ENCODE measurements at places on chromosomes 13 and 19. TPM values are rescaled to one million over a fixed set of nuclear protein-coding genes. Genes with fewer than 3 reads are reported as not detected.

KCNJ14 gene
- total RNA-seq, result 0.50 TPM

DNA sequence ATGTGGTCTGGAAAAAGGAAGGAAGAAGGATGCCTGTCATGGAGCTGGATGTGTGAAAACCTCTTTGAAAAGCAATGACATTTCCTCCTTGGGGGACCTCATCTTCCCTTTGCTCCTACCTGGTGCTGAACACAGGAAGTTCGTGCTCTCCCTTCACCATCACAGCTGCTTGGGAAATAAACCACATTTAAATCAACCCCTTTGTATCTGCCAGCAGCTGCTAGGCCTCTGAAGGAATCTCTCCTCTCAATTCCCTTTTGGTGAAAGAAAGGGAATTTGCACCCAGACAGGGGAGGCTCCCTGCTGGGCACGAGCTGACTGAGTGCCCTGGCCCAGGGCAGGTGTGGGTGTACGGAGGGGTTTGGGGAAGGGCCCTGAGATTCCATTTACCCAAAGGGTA lies 437.7 kb downstream of the TSHZ3 start:
- H3K4me3 ChIP-seq, result no peak overlapping the region
- H3K27ac ChIP-seq, result no peak overlapping the region
- DNase-seq, result no peak

LYL1 gene
- total RNA-seq, result under 0.01 TPM

DNA sequence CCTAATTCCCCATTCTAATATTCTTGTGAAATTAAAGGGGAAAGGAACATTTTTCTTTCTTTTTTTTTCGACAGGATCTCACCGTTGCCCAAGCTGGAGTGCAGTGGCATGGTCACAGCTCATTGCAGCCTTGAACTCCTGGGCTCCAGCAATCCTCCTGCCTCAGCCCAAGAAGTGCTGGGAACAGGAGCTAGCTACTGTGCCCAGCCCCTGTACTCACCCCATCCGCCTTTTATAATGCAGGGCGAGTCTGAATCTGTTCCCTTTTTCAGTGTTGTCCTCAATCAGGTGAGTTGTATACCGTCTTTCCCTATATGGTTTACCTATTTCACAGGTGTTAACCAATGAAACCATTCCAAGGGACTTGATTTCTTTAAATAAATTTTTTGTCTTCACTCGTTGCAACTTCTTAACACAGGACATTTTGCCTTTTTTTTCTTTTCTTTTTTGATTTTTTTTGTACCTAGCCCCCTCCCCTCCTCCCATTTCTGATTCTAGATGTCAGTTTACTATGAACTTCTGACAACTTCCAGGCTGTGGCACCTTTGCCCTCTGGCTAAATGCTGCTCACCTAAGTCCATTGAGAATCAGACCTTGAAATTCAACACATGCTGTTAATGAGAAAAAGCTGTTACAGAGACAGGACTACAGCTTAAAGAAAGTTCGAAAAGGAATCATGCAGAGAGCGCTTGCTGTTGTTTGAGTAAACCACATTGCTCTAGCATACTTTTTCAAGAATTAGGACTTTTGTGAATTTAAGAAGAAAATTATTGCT lies 562.1 kb upstream of the KLF12 start:
- H3K36me3 ChIP-seq, result no peaks in the 10 kb centered on the region
- no peaks in the 10 kb centered on the region for H3K27me3 ChIP-seq
- no peak for DNase-seq
- no peaks in the 10 kb centered on the region for H3K4me1 ChIP-seq

GRCh38 chr13:42275098-42275471 lies 3.1 kb downstream of the AKAP11 start:
- H3K4me1 ChIP-seq, result peaks cover 2% of the 10 kb centered on the region
- H3K27me3 ChIP-seq, result no peaks in the 10 kb centered on the region
- H3K27ac ChIP-seq, result no peak overlapping the region
- H3K36me3 ChIP-seq, result no peaks in the 10 kb centered on the region
- no peak for DNase-seq
- no peak overlapping the region for H3K4me3 ChIP-seq
